ENCODE measurements at places on chromosomes 2 and 18.

GRCh38 chr2:61493523-61493942 is 22.6 kb upstream of the USP34 start:
- peak; percentile 6 for DNase-seq

GRCh38 chr2:134869946-134870736 is 31.7 kb downstream of the ACMSD start:
- DNase-seq = peak; percentile 35

DNA sequence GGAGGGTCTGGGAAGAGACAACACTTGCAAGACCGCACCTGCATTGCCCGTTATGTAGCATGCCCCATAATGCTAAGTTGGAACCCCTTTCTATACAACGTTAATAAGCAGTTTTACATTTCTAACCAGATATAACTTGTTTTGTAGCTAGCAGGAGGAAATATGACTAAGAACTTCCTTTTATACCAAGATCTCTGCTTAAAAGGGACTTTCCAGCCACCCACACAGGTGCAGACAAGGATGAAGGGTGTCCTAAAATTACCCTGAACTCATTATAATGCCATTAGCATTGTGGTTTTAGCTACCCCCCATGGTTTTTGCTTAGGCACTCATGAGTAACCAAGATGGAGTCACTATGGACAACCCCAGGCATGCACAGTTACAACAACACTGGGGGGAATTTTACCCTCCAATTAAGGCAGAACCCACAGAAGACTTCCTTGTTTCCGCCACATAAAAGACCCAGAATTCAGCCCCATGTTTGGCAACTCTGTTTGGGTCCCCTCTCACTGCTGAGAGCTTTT is 362.8 kb downstream of the CBLN2 start:
- no peak for DNase-seq

GRCh38 chr2:14401873-14402272 is 230.6 kb upstream of the LRATD1 start:
- DNase-seq = no peak

- no peak for DNase-seq
These were observed 11.7 kb downstream of the TGIF1 start for GRCh38 chr18:3461704-3462103.

DNA sequence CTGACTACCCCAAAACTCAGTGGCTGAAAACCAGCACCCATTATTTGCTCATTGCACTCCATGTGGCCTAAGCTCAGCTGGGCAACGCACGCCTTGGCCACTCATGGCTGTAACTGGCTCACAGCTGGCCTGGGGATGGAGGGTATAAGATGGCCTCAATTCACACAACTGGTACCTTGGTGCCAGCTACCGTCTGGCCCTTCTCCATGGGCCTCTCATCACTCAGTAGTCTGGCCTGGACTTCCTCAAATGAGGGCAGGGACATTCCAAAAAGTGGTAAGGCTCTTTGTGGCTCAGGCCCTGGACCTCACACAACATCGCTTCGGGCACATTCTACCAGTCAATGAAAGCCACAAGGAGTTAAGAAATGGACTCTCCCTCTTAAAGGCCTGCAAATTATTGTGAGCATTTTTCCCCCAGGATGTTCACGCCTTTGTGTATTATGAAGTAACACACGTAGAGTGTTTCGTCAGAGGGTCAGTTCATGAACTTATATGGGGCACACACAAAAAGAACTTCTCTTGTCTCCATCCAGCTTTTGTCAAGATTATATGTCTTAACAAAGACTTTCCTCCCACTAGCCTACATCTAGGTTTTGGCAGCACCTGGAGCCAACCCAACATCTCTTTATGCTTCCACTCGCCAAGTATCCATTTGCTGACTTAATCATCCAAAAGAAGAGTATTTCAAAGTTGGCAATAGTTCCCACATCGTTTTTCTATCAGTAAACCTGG is 145.2 kb downstream of the CCBE1 start:
- no peak for DNase-seq

DNA sequence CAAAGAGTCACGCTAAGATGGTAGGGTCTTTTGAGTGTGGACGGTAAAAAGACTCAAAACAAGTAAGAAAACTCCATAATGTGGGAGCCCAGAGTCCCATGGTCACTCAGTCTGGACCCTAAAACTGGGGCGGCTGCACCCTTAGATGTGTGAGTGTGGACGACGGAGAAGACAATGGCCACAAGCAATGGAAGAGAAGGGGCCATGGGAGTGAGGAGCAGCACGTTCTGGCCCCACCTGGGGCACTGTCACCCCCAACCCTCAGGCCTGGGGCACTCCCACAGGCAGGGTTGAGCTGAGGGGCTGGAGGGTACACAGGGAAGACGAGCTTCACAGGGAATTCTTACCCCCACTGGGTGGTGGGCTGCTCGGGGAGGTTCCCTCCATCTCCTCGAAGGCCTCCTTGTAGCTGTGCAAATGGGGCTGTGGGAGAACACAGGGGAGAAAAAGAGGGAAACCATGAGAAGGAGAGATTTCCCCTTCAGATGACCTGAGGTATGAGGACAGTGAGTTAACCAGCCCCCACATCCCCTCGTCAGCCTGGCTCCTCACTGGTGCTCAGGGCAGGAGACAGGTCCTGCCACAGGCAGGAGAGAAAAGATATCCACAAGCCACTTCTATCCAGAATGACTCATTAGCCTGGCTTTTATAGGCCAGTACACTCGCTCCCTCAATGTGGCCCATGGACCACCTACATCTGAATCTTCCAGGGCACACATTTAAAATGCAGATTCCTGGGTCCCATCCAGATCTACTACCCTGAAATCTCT is 167.9 kb downstream of the TNS1 start:
- DNase-seq = no peak

- no peak for DNase-seq
These were observed 197.2 kb upstream of the FSHR start for GRCh38 chr2:49351560-49351959.

DNA sequence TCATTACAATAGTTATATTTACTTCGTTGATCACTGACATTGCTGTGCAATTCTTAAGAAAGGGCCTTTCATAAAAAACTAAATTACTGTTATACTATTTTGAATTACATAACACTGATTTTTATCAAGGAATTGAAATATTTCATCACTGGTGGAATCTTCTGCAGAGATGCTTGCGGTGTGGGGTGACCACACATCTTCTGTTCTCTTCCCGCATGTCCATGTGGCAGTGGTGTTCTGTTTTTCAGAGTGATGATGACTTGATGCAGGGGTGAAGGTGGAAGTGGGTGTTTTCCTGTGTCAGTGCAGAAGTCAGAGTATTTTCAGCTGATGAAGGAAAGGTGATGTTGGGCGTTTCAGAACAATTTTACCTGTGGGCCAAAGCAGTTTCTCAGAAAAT is 7.0 kb downstream of the CNDP2 start:
- DNase-seq = no peak

- no peak for DNase-seq
These were observed 7.7 kb upstream of the ARID5A start for GRCh38 chr2:96528700-96529375.

- no peak for DNase-seq
These were observed 18.8 kb upstream of the STAT1 start for GRCh38 chr2:191032588-191033429.

DNA sequence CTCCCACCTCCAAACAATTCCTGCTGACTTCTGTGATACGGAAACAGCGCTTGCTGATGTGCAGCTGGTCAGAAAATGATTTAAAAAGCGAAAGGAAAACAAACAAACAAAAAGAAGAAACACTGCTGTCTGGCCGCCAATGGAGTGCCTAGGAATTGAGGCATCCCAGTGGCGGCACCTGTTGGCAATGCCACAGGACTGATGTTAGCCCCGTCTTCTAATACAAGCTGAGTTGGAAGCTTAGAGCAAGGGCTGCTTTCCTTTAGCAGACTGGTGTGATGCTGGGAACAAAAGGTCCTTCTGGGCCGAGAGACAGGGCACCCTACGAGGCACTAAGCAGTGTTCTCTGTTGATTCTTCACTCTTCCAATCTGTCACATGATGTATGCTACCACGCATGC is 163.6 kb upstream of the REV1 start:
- no peak for DNase-seq

DNA sequence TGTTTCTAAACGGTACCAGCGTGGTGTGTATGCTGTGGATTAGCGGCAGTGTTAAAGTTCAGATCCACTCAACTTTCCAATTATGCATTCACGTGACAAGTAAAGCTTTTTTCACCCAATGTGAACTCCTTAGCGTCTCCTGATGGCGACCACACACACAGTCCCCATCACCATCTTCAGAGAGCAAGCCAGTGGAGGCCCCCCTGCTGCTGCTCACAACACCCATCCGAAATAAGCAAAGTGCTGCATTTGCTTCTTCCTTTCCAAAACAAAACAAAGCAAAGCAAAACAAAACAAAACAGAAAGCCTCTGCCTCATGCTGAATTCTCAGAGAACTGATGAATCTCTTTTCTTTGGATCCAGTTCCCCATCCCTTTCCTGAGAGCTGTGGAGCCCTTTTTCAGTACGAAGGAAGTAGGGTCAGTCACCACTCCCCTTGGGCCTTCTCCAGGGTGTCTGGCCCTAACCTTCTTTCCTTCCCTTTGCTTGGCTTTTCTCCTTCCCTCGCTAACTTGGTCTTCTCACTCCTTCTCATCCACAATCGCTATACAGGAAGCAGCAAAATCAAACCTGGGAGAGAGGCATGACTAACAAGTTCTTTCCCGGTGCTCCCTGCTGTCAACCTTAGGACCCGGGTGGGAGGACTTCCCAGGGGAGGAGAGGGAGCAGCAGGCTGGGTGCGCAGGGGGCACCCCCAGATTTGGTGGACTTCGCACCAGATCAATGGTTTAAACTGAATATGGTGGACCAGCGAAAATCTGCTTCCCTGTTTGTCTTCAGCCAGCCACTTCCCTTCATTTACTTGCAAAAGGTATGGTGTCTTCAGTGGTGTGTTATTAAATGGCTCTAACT is 56.0 kb downstream of the NRP2 start:
- DNase-seq = no peak

DNA sequence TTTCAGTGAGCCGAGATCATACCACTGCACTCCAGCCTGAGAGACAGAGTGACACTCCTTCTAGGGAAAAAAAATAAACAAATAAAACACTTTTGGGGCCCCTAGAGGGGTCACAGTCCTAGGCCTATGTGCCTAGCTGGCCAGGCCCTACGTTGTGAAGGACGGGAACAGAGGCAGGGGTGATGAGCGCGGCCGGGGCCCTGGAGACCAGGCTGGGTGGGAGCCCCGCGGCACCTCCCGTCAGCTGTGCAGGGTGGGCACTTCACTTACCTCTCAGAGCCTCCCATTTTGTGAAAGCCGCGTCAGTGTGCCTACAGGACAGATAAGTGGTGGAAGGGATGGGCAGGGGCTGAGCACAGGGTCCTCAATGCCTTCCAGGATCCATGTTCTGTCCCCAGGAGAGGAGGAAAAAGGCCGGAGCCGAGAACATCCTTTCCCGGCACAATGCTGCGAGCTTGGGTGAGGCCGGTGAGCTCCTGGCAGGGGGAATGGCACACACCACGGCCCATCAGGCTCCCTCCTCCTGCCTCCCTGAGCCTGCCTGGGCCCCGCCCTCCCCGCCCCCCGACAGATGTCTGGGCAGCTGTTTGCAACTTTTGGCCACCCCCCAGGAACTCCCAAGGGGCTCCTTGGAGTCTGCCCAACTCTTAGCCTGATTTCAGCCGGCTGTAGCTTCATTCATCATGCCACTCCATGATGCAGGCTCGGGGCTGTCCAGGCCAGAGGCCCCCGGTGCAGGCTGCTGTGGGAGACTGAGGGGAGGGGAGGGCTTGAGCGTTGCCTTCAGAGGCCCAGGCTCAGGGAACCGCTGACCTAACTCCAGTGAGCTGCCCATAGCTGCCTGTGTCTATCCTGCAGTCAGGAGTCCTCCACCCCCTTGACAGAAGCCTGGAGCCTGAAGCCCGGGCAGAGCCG is 196.5 kb downstream of the TFCP2L1 start:
- DNase-seq = no peak

DNA sequence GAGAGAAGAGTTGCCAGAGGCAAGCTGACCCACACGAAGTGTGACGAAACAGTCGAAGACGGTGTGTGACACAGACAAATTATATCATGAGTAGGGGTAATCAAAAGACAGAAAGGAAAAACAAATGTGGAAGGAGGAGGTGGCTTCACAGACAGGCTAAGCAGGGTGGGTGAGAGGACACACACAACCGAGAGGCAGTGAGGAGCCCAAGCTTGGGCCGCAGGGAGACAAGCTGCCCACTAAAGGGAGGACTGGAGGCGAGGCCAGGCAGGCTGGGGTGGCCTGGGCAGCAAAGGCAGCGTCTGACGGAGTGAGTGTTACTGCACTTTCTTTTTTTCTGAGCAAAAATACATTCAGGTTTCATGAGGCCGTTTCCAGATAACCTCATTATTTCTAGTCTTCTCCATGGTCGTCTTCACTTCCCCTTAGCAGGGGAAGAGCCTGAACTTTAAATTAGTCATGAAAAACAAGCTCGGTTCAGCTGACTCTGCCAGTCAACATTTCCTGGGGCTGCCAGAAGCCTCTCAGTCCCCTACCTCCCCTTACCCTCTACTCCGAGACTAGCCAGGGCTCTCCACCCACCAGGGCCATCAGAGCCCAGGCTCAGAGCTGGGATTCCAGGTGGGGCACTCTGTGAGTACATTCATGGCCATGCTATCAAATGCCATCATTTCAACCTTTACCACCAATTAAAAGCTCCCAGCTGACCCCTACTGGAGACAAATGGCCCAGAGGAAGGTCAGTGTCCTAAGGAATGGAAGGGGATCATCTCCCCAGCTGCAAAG is 13.8 kb upstream of the ZFP36L2 start:
- DNase-seq = no peak

- DNase-seq = no peak
These were observed 44.6 kb downstream of the TMEFF2 start for GRCh38 chr2:192150166-192150565.

DNA sequence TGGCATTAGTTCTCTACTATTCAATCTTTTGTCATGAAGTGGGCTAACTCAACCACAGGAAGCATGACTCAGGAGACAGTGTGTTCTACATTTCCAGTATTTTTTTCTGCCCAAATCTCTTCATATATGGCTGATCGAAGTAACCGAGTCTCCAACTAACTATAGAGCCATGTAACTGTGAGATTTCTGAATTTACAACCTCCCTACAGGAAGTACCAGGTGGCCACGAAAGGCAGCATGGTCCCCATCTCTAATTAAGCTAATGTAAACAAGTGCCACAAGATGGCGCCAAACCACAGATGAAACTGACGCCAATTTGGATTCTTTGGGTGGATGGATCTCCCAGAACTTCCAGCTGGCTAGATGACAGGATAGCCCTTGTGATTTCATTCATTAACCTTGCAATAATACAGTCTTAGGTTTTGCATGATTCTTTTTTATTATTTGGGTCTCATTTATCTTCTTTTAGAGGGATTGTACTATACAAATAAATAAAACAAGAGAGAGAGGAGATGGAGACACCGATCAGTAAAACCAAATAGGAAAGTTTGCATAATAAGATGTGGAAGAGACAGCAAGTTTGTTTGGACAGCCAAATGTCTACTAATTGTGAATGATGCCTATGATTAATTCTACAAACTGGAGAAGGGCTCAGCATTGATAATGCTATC is 18.3 kb upstream of the ARHGAP15 start:
- peak; percentile 31 for DNase-seq

- DNase-seq = no peak
These were observed 183.4 kb upstream of the FN1 start for GRCh38 chr2:215619022-215619958.

- DNase-seq = peak; percentile 69
These were observed 15.3 kb downstream of the CHRNA1 start for GRCh38 chr2:174748948-174749347.

- no peak for DNase-seq
These were observed 279.0 kb upstream of the NRP2 start for GRCh38 chr2:205403244-205403825.

GRCh38 chr2:29450596-29451222 is 335.5 kb downstream of the CLIP4 start:
- DNase-seq = no peak
